ENCODE measurements at places on chromosomes 5 and 9.

- peak; percentile 21 for DNase-seq
Measured at GRCh38 chr9:133113949-133114885, 6.8 kb downstream of the RALGDS start.

GRCh38 chr9:21856301-21857094 is 54.1 kb downstream of the MTAP start:
- DNase-seq, result no peak

DNA sequence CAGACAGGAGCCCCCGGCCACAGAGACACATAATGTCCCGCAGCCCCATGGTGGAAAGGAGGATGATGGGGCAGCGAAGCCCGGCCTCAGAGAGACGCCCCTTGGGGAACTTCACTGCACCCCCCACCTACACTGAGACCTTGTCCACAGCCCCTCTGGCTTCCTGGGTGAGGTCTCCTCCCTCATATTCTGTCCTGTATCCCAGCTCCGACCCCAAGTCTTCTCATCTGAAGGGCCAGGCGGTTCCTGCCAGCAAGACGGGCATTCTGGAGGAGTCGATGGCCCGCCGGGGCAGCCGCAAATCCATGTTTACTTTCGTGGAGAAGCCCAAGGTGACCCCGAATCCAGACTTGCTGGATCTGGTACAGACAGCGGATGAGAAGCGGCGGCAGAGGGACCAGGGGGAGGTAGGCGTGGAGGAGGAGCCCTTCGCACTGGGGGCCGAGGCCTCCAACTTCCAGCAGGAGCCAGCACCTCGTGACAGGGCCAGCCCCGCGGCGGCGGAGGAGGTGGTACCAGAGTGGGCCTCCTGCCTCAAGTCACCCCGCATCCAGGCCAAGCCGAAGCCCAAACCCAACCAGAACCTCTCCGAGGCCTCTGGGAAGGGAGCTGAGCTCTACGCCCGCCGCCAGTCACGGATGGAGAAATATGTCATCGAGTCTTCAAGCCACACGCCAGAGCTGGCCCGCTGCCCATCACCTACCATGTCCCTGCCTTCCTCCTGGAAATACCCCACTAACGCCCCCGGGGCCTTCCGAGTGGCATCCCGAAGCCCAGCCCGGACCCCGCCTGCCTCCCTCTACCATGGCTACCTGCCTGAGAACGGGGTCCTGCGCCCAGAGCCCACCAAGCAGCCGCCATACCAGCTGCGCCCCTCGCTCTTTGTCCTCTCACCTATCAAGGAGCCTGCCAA is 8.9 kb downstream of the SYNPO start:
- no peak for DNase-seq

DNA sequence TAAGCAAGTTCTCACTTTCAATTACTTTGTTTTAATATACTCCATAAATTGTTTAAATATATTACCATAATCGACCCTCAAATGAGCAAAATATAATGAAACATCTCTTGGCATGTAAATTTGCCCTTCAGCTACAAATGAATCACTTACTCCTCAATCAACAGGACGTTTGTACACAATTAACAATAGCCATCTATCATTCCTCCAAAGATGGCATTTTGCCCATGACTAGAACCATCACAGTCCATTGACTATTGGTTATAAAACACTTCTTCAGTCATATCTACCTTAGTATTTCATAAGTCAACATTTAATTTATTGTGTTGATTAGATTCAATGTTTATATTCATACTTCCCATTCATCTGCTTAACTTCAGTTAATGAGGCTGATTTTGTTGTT is 127.2 kb downstream of the CTNND2 start:
- DNase-seq, result no peak

- no peak for DNase-seq
Measured at GRCh38 chr5:173301695-173302545, 26.3 kb downstream of the STC2 start.

GRCh38 chr9:90142580-90142979 is 500.0 kb downstream of the DIRAS2 start:
- DNase-seq, result peak; percentile 48

- DNase-seq, result no peak
Measured at GRCh38 chr5:143118222-143118621, 285.3 kb downstream of the NR3C1 start.

DNA sequence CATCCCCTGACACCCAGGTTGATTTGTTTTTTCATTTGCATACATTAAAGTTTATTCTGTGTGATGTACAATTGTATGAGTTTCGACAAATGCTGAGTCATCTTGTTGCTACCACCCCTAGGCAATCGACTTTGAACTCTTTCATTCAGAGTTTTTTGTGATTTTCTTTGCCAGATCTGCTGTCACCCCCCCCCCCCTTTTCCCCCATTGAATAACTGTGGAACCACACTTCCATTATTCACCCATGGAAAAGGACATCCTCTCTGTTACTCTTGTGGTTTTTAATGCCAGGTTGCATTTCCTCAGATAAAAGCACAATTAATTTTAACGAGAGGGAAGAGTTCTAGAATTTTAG is 13.7 kb upstream of the FAM120AOS start:
- no peak for DNase-seq

Data from tibial artery (tissue), 4 donors.